ENCODE measurements at places on chromosomes 11 and 22.

- no peak for DNase-seq
Measured at GRCh38 chr11:78354408-78355308, 63.0 kb downstream of the GAB2 start.

DNA sequence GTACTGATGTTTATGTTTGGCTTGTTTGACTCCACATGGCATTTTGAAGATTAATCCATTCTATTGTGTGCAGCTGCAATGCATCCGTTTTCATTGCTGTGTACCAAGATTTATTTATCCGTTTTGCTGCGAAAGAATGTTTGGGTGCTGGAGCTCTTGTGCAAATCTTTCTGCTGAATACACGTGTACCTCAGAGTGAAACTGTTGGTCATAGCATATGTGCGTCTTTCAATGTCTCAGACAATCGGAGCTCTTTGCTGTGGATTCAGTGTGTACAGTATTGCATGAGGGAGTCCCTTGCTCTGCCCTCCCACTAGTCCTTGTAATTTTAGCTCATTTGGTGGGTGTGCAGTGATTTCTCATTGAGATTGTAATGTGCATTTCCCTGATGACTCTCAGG lies 545.4 kb downstream of the TBC1D22A start:
- no peak for DNase-seq

GRCh38 chr11:34653031-34653430 lies 32.1 kb downstream of the EHF start:
- DNase-seq: no peak

GRCh38 chr11:47394050-47394321 lies 14.4 kb upstream of the SLC39A13 start:
- DNase-seq: peak; percentile 64

GRCh38 chr11:113159988-113160807 lies 154.2 kb upstream of the TTC12 start:
- DNase-seq: no peak

DNA sequence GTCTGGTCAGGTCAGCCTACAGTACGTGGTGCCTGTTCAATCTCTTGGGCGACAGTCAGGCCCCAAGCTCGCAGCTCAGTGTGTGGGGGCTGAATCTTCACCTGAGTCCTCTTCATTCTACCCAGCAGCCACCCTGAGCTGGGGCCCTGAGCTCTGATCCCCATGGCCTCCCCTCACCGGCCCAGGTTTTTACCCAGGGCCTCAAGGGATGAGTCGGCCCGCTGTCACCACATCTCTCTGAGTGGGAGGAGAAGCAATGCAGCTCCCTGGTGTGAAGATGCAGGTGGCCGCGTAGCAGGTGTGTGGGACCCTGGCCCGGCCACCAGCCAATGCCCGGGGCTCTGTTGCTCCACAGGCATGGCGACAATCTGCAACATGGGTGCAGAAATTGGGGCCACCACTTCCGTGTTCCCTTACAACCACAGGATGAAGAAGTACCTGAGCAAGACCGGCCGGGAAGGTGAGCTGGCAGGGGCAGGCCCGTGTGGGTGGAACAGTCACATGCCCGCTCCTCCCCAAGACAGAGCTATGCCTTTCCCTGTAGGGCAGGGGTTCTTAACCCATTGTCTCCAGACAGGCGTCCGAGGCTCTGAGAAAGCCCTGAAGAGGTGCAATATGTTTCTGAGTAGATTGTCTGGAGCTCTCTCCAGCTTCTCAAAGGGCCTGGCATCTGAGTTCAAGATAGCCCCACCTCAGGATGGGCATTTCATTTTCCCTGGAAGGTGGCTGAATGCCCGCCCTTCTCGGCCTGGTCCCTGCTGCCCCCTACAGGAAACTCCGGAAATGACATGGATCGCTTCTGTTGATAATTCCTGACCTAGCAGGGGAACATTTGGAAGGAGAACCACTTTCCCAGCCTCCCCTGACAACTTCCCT lies 26.9 kb downstream of the POLR3H start:
- DNase-seq: peak; percentile 38

GRCh38 chr11:86214710-86215109 lies 29.8 kb upstream of the EED start:
- peak; percentile 35 for DNase-seq

DNA sequence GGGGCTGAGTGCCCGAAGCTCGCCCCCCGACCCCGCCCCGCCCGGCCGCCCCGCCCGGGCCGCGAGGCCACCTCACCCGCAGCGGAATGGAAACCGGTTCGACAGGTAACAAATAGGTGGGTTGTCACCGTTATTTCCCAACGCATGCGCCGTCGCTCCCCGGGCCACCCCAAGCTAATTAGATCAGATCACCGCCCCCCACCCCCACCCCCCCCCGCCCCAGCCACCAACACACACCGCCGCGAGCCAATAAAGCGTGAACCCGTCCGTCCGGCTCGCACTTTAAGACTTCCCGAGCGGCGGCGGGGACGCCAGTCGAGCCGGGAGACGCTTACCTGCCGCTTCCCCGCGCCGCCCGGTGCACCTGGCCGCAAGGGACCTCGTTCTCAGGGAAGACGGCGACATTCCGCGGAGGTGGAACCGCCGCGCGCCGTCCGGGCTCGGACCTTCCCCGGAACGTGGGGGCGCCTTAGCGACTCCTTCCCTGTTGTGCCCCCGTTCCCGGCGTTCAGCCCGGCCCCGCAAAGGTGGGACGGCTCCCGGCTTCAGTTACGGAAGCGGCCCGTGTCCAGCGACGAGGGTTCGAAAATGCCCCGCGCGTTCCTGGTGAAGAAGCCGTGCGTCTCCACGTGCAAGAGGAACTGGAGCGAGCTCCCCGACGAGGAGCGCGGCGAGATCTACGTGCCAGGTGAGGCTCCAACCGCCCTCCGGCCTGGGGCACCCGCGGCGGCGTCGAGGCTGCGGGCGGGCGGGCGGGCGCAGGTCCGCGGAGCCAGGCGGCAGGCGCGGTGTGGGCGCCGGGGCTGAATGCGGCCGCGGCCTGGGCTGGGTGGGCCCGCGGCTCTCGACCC lies at the start of gene OVOL1:
TSS of gene OVOL1 (plus strand) at position 278 of the 851 bp plus-strand sequence. CDS start at position 589, 311 bp downstream.
- DNase-seq: peak; percentile 34

GRCh38 chr11:7511401-7511800 lies 2.4 kb upstream of the PPFIBP2 start:
- DNase-seq: no peak

DNA sequence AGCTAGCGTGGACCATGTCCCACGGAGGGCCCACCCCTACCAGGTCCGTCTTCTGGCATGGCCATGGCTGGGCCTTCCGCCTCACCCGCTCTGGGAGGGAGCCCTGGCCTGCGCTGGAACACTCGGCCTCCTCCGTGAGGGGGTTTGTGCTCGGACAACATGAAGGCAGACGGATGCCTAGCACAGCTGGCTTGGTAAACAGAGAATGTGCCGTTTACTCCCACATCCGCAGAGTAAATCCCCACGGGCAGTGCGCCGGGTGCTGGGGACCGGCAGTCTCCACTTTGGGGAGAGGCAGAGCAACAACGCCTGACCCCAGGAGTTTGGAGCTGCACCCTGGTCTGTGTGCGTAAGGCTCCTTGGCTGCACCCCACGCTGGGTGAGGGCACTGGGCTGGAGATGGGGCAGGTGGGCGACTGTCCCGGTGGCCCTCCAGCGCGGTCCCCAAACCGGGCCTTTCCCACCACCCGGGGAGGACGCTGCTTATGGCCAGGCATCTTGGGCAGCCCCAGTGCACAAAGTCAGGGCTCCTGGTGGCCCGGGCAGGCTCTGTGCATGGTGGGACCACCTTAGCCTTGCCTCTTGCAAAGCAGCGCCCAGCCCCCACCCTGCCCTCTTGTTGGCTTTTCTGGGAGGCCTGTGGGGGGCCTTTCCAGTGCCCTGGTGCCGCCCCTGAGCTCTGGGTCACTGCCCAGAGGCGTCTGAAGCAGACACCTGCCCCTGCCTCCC lies 30.7 kb upstream of the MUC5AC start:
- no peak for DNase-seq

DNA sequence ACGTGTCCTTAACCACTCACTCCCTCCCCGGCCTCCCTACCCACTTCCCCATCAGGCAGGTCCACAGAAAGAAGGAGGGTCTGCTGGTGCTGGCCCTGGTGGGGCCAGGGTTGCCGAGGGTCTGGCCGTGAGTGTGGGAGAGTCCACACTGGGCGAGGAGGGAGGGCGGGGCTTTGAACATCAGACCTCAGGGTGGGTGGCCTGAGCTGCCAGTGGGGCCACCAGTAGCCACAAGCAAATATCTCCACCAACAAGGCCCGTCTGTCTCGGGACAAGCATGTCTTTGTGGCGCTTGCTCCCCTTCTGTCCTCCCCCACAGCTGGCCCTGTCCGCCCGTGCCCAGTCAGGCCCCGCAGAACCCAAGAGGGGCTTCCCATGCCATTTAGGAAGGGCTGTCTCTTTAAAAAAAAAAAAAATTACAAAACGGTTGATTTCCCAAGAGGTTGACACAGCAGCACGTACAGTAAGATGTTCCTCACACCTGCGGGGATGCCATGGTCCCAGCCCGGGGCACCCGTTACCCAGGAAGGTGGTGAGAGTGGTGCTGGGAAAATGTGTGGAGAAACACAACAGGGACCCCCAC lies 17.7 kb upstream of the TALDO1 start:
- DNase-seq: no peak

DNA sequence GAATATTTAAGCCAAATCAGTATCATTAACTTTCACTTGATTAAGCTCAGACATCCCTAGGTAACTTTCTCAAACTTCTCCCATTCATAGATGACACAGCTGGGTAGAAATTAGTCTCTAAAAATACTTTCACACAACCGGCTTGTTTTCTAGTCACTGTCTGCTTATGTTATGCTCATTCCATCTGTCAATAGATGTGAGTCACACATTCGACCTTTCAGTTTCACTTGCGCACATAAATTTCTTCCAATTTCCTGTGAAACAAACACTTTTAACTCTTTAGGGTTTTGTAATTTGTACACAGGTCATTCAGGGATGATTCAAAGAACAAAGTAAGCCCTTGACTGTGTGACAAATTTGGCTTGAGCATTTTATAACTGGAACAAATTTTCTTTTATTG lies 723.0 kb downstream of the KCNA4 start:
- DNase-seq: no peak

GRCh38 chr11:35523331-35523768 lies 2.1 kb downstream of the PAMR1 start:
- no peak for DNase-seq

- DNase-seq: no peak
Measured at GRCh38 chr22:33851240-33851639, 69.0 kb downstream of the LARGE1 start.

DNA sequence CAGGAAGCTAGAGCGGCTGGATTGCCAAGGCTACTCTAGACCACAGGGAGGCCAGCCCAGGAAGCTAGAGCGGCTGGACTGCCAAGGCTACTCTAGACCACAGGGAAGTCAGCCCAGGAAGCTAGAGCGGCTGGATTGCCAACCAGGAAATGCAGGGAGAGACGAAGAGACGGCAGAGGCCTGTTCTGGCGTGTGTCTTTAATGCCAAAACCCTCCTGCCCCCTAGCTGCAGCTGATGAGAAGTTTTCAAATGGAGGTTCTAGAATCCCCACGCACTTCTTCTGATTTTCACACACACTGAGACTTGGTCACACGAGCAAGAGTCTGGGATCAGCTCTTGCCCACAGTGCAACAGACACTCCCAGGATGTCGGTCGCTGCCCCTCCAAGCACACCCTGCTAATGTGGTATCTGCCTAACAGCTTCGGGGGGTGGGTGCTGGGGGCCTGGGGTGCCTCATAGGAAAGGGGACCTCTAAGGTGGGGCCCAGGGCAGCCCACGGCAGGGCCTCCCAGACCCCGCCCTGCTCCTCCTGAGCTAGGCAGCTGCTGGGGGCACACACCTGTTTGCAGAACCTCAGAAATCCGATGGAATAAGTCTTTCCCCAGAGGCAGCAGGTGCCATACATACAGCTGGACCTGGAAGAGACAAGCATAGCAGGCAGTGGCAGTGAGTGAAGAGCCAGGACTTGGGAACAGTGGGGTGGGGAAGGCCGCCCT lies 28.5 kb downstream of the MAFF start:
- DNase-seq: peak; percentile 60

Measured in CD4-positive, alpha-beta T cell treated with Interleukin-4 for 1 hour (primary cell).